ENCODE measurements at places on chromosomes 1 and 21.
A peak's percentile ranks its signal among the peaks of the same experiment; 100 is the strongest.

DNA sequence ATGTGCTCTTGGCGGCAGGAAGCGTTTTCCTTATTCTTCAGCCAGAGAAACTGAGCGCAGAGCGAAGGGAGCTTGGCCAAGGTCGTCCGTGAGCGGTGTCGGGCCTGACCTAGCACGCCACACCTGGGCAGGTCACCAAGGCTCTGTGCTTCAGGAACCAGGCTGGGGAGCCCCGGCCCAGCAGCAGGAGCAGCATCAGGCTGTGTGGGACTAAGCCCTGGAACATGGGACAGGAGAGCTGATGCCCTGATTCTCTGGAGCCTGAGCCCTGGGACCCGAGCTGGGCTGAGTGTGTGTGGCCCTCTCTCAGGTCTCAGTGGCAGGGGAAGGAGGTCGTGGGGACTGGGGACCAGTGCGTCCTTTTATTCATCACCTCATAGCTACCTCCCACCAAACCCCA lies 65.2 kb upstream of the ABCG1 start:
- no peak for DNase-seq

DNA sequence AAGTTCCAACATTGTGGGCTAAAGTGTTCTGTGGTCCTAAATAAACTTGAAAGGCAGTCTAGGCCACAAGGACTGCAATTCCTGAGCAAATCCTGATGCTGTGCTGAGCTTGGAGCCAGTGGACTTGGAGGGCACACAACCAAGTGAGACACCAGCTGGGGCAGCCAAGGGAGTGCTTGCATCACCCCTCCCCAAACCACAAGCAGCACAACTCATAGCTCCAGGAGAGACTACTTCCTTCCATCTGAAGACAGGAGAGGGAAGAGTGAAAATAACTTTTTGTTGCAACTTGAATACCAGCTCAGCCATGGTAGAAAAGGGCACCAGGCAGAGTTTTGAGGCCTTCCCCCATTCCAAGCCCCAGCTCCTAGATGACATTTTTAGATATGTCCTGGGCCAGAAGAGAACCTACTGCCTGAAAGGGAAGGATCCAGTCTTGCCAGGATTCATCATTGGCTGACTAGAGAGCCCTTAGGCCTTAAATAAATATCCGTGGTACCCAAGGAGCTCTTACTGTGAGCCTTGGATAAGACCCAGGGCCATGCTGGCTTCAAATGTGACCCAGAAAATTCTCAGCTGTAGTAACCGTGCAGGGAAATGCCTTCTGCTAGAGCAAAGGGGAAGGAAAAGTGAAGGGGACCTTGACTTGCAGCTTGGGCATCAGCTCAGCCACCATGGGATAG lies 35.4 kb upstream of the LRRC8B start:
- no peak for DNase-seq

DNA sequence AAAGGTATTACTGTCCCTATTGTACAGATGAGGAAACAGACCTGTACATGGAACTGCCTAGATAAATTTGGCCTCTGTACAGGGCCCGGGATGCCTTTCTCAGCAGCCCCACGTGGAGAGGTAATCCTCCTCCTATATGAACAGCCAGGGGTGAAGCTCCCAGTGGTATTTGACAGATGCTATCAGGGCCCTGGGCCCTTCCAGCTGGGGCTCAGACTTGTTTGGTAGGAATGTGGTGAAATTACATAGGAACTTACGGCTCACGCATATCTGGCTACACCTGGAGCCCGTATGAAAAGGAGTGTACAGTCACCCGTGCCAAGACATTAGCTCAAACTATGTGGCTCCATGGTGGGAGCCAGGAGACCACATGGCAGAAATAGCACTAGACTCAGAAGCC lies 24.8 kb upstream of the TCEA3 start:
- DNase-seq = no peak

DNA sequence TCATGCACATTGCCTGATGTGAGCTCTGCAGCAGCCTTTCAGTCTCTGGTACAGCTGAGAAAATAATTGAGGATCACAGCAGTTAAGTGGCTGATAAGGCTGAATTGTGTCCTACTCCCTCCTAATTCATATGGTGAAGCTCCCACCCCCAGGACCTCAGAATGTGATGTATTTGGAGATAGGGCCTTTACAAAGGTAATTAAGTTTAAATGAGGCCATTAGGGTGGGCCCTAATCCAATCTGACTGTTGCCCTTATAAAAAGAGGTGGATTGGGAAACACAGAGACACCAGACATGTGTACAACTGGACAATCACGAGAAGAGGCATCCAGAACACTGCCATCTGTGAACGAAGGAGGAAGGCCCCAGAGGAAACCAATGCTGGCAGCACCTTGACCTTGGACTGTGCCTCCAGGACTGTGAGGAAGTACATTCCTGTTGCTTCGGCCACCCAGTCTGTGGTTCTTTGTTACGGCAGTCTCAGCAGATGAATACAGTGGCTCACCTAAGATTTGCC lies 148.1 kb downstream of the TRABD2B start:
- DNase-seq = no peak

DNA sequence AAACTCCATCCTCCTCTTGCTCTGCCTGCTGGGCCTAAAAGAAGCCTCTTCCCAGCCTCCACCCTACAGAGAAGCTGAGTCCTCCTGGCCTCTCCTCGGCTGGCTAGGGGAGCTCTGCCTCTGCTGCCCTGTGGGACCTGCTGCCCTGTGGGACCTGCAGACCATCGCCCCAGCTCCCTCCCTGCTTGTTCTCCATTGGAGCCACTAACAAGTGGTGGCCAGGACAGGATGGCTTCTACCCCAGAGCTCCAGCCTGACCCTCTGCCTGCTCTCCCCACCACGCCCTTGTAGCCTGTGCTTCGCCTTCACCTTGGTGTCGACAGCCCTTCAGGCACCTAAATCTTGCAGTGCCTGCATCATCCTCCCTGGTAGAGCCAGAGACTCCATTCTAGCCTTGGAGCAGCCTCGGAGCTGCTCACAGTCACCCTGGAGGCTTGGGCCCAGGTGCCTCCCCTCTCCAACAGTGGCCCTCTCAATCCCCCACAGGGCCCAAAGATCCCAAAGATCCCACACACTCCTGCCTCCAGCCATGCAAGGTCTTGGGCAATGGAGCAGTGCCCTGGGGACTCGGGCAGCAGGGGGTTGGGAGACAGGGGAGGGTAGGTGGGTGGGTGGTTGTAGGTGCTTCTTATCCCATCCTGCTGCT lies 3.0 kb downstream of the EPS8L3 start:
- peak; percentile 10 for DNase-seq

- DNase-seq = no peak
Observed at GRCh38 chr1:227260433-227260832, 57.9 kb downstream of the CDC42BPA start.

DNA sequence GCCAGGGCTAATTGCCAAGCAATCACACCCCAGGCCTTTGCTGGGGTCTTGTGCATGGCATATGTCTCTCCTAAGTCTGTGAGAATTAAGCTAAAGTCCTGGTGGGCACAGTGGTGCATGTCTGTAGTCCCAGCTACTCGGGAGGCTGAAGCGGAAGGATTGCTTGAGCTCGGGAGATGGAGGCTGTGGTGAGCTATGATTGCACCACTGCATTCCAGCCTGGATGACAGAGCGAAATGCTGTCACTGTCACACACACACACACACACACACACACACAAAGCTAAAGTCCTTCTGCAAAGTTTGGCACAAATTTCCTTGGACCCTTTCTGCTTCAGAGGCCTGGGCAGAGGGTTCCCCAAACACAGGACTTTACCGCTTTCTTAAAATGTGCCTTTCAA lies 31.3 kb upstream of the DNAJC11 start:
- no peak for DNase-seq

DNA sequence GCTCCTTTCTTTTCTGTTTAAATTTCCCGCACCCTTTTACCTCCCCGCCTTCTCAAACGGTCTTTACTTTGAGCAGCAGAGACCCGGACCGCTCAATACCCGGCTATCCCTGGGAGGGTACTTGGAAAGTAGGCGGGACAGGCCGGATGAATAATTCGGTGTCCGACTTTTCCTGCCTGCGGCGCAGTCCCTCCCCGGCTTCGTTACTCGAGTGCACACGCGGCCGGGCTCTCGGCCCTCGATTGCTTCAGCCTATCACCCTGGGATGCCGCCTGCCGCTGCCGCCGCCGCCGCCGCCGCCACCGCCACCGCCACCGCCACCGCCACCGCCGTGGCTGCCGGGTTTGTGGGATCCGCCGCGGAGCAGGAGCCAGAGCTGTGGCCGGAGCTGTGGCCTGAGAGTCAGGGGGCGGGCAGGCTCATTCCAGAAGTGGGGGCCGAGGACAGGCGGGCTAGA lies 382 bp upstream of the RASAL2 start:
- DNase-seq = peak; percentile 90

DNA sequence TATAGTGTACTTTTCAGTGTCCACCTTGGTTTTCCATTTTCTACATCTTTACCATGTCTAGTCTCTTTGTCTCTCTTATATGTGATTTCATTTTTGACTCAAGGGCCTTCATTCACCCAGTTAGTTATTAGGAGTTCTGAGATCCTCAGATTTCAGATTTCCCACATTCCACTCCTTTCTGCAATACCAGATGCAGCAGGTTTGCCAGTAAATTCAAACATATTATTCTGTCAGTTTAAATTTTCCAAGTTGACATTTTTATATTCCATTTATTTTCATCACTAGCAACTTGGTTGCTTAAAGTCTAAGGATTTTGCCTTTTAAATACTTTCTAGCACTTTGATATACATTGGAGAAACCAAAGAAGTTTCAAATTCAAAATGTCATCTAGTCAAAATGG lies 42.4 kb downstream of the ABL2 start:
- no peak for DNase-seq

DNA sequence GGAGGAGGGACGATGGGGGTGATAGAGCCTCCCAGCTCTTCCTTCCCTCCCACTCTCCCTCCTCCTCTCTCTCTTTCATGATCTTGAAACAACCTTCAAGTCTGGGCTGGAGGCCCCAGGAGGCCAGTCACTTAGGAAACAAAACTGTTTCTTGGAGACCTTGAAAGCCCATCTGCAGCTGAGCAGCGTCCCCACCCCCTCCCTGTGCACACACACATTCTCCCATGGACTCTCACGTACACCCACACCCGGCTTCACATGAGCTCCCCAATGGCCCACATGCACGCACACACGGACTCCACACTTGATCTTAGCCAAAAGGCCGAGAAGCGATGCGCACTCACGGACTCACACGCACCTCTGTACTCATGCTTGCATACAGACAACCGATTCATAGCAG lies 3.2 kb upstream of the ATP1A2 start:
- no peak for DNase-seq

DNA sequence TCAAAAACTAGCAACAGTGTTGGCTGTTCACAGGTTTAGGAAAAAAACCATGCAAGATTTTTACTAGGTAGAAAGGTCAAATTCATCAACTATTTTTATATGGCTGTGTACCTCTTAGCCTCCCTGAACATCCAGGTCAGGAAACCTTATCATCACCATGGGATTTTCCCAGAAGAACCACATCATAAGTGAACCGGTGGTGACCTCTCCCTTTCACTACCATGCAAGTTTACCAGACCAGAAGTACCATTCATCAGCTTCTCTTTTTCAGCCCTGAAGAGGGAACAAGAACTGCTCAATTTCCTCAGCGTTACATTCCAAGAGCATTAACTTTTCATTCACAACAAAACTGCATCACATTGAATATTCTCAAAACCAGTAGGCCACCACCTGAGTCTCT lies 5.9 kb downstream of the SSBP3 start:
- DNase-seq = no peak

- no peak for DNase-seq
Observed at GRCh38 chr1:38585971-38586370, 273.6 kb downstream of the RRAGC start.

- no peak for DNase-seq
Observed at GRCh38 chr1:203173011-203173555, 2.5 kb downstream of the MYBPH start.

GRCh38 chr1:12009318-12009947 lies 9.9 kb upstream of the MIIP start:
- no peak for DNase-seq

- DNase-seq = no peak
Observed at GRCh38 chr21:43325968-43326715, 100.8 kb downstream of the SIK1 start.

DNA sequence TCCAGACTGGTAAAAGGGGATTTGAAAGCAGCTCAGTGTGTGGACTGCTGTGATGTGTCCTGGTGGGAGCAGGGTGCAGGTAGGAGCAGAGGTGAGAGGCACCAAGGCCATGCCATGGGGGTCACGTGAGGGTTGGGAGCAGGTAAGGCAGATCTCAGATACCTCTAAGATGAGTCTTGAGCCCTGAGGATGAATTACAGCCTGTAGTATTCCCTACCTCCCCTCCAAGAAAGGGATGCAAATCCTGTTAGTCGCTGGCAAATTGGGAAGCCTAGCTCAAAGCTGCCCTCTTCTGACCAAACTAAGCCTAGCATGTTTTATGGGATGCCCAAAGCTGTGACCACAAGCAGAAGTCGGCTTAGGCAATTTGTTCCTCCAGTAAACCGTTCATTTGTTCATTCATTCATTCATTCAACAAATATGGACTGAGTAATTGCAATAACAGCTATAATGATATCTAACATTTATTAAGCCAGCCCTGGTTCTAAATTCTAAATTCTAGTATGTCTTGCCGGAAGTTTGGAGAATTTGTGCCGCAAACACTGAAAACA lies 3.9 kb upstream of the NUAK2 start:
- DNase-seq = peak; percentile 62

DNA sequence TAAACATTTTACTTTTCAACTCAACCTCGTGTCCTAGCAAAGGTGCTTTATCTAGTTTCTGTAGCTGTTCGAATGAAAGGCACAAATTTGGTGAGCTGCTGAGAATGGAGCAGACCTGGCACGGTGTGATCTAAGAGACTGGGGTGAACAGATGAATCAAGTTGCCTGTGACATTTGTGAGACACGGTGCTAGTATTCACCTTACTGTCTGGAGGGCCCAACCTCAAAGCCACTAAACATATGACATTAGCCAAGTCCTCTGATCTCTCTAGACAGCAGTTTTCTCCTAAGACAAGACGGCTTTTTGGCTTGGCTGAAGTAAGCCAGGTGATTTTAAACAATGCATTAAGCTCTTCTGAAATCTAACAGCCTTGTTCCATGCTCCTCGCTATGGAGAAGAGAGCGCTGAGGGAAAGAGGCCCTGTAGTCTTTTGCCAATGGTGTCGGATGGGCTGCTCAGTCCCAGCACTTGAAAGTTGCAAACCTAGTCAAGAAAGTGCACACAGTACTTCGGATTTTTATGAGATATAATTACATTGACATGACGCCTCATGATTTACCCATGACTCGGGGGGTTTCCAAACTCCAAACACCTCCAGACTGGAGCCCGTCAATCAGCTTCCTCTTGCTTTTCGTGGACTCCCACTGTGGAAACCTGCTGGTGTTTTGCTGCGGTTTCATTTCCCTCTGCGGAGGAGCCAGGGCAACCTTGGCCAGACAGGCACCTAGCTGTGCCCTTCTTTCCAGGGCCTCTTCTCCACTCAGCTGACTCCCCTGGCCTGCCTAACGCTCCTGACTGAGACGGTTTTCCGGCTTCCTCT lies 794 bp upstream of the TOR3A start:
- no peak for DNase-seq

DNA sequence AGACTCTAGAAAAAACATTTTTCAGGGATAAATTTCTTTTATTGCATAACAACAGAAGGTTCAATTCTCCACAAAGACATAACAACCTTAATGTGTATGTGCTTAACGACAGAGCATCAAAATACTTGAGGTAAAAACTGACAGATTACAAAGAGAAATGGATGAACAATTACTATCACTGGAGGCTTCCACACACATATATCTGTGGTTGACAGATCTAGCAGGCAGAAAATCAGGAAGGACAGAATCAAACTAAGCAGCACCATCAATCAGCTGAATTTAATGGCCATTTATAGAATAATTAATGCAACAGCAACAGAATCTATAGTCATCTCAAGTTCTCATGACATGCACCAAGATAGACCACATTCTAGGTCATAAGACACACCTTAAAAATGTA lies 306.0 kb upstream of the GREM2 start:
- DNase-seq = no peak

GRCh38 chr1:55359611-55360010 lies 144.4 kb upstream of the USP24 start:
- no peak for DNase-seq

Measured in uterus (tissue), 4 donors.